Stimulated activated CD8-positive, alpha-beta memory T cell treated with anti-CD3 and anti-CD28 coated beads, Interleukin-12 subunit alpha, Interleukin-12 subunit beta, amount 100 ng/mL, for 1 hour (primary cell): ENCODE measurements at places on chromosomes 1 and 21.

DNA sequence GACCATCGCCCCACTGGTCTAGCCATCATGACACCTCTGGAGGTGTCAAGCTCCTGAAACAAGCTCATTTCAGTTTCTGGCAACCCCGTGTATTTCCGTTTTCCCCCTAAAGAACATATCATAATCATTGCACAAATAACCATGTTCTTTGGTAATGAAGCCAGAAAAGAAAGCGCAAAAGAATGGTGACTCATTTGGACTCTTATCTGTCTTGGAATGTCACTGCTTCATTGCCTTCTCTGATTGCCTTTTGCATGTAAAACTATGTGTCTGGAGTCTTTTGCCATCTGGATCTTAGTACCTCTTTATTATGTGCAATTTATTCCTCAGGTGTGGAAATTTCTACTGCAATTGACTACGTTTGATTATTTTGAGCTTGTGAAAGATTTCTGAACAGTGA is 110.5 kb downstream of the COLGALT2 start:
- DNase-seq, result no peak

DNA sequence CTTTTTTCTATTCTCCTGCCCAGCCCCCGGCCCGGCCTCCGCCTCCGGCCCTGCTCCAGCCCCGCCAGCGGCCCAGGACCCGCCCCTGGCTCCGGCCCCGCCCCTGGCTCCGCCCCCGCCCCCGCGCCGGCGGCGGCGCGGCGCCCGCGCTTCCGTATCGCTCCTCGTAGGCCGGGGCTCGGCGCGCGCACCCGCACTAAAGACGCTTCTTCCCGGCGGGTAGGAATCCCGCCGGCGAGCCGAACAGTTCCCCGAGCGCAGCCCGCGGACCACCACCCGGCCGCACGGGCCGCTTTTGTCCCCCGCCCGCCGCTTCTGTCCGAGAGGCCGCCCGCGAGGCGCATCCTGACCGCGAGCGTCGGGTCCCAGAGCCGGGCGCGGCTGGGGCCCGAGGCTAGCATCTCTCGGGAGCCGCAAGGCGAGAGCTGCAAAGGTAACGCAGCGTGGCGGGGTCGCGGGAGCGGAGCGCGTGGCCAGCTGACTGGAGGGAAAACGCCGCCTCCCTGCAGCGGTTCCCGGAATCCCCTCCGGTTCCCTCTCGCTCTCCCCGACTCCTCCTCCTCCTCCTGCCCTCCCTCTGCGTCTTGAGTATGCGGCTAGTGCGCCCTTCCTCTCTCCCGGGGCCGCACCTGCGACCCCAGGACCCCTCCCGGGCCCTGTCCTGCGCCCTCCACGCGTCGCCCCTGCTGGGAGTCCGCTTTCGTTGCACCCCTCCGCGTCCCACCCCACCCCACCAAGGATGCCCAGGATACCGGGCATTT is at the start of gene IFNAR2:
Gene IFNAR2 (plus strand): TSS at position 155 of the 761 bp plus-strand sequence. CDS start 11,985 bp downstream, outside the sequence.
- peak; percentile 51 for DNase-seq

DNA sequence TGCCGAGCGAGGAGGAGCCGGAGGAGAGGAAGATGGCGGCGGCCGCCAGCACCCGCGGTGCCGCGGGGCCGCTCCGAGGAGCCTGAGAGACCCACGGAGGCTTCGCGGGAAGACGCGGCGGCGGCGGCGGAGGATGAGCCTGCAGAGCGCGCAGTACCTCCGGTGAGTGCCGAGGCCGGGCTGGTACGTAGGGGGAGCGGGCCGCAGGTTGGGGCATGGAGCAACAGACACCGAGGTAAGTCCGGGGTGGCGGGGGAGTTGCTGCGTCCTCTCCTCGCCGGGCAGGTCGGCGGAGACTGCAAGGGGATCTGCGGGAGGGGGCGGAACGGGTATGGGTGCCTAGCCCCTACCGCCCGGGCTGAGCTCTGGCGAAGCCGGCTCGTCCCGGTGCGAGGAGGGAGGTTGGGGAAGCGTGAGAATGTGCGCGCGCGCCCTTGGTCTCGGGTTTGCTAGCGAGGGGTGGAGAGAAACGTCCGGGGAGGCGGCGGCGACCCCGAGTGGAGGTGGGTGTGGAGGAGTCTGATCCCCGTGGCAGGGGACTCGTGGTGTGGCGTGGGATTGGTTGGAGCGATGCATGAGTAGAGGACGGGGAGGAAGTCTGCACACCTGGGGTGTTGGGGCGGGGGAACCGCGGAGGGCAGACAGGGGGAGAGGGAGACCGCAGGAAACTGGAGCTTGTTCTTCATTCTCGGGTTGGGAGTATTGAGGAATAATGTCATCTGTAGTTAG is at the start of gene SMG7:
Gene SMG7 (plus strand): TSS at position 12 of the 729 bp plus-strand sequence. CDS start 122 bp downstream, at position 134.
- DNase-seq, result peak; percentile 6

- no peak for DNase-seq
These were observed 14.0 kb downstream of the NR5A2 start for GRCh38 chr1:200041337-200042118.

- DNase-seq, result no peak
These were observed 262.5 kb downstream of the HLX start for GRCh38 chr1:221141606-221142285.

DNA sequence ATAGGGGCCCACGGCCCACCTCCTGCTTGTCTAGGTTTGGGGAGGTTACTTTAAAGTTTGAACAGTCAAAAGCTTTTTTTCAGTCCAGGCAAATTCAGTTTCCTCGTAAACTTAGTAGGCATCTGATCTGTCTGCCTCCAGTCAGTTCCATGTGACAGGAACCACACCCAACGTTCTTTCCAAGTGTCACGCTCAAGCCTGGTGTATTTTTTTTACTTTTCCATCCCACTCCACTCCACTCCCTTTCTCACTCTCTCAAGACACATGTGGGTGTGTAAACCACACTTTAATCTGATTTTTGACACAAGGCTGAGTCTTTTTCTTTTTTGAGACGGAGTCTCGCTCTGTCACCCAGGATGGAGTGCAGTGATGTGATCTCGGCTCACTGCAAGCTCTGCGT is 60.3 kb upstream of the GPR153 start:
- no peak for DNase-seq

GRCh38 chr21:34881421-34881820 is 167.7 kb downstream of the RUNX1 start:
- DNase-seq, result no peak

- no peak for DNase-seq
These were observed 18.0 kb downstream of the RHOU start for GRCh38 chr1:228753287-228753686.

DNA sequence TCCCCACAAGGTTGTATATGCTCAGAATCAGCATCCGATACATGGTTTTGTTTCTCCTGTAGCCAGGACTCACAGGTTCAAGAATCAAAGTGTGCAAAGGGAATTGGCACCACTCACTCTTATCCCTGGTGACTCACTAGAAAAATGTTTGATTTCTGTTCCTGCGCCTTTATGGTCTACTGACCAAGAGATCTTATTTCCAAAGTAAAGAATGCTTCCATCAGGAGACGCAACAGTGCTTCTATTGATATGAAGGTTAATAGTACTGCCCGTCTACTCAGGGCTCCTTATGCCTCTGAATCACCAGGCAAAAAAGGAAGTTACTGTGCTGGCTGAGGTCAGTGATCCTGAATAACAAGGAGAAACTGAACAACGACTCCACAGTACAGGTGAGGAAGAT is 1392.0 kb upstream of the PRMT6 start:
- no peak for DNase-seq
